Endodermal cell (in vitro differentiated cells): ENCODE measurements at places on chromosomes 1 and 21. TPM values are rescaled to one million over a fixed set of nuclear protein-coding genes. Genes with fewer than 3 reads are reported as not detected.

The SLAMF6 gene
- not detected in 2 replicates for total RNA-seq

The USP25 gene
- 34.3 and 34.9 TPM in 2 replicates for total RNA-seq

DNA sequence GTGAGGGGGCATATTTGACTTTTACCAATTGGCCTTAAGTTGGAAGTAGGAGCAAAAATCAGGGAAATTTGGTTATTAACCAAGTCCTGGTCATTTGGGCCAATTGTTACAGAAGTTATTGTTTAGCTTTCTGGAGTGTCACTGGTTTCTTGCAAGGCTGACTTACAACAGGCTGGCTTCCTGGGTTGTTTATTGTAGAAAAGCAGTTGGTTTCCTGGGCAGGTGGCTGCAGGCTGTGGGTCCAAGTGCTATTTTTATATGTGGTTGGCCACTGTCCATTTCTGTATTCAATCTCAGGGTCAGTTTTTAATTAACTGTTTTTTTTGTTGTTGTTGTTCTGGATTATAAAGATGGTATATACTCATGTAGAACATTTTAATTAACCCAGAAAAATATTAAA is 174.1 kb downstream of the KCNJ6 start:
- no peak overlapping the region for H3K4me3 ChIP-seq
- no peak for DNase-seq
- no peaks in the 10 kb centered on the region for H3K4me1 ChIP-seq
- H3K36me3 ChIP-seq = no peaks in the 10 kb centered on the region
- peaks cover 17% of the 10 kb centered on the region for H3K27me3 ChIP-seq
- H3K27ac ChIP-seq = no peak overlapping the region

DNA sequence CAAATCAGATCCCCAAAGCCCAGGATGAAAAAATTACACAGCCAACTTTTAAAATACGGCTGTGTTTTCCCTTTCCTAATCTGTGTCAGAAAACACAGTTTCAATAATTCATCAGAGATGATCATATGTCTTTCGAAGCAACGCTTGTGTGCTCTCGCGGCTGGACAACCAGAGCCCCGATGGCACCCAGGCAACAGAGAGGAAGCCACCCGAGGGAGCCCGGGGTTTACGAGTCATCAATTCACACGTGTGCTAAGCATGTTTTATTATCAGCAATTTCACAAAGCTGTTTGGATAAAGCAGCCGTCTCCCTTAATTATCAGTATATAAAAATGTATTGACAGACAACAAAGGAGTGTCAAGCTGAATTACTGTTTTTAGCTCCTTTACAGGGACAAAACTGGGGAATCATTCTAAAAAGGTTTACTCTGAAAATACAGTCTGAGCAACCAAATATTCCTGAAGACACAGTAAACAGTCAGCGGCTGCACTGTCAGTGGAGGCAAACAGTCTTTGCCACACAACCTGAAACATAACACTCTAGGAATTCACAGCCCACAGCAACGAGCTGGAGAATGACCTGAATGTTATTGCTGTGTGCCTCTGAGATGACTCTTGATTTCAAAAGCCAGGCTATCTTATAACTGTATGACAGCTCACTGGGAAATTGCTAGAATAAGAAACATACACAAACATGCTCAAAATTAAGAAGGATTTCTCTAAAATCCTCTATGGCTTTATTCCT is 201.0 kb downstream of the SIPA1L2 start:
- no peak overlapping the region for H3K4me3 ChIP-seq
- H3K27ac ChIP-seq = no peak overlapping the region
- DNase-seq = no peak
- H3K36me3 ChIP-seq = peaks cover 93% of the 10 kb centered on the region
- H3K4me1 ChIP-seq = no peaks in the 10 kb centered on the region

The S100A2 gene
- total RNA-seq = 2.8 to 3.9 TPM (median 3.1 TPM) in 3 replicates

GRCh38 chr1:80509965-80510522 is 1290.7 kb upstream of the ADGRL2 start:
- no peak overlapping the region for H3K4me3 ChIP-seq
- no peak overlapping the region for H3K27ac ChIP-seq
- no peaks in the 10 kb centered on the region for H3K4me1 ChIP-seq
- DNase-seq = peak; percentile 64

DNA sequence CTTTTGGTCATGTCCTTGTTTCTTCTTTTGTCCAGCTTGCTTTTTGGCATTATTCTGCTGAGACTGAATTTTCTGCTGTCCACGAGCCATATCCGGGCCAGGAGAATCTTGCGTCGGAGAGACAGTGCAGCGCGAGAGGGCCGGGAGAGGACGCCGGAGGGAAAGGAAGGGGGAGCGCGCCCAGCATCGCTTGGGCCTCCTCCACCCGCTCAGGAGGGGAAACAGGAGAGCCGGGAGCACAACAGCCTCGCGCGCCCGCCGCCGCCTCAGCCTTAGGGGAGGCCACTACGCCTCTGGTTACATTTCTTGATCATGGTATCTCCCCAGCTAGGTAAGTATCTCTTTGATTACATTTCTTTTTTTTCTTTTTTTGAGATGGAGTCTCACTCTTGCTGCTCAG is 7.4 kb upstream of the DEGS1 start:
- no peaks in the 10 kb centered on the region for H3K4me1 ChIP-seq
- no peak overlapping the region for H3K4me3 ChIP-seq
- H3K27ac ChIP-seq = no peak overlapping the region
- H3K36me3 ChIP-seq = no peaks in the 10 kb centered on the region
- peak; percentile 84 for DNase-seq
- H3K27me3 ChIP-seq = no peaks in the 10 kb centered on the region

DNA sequence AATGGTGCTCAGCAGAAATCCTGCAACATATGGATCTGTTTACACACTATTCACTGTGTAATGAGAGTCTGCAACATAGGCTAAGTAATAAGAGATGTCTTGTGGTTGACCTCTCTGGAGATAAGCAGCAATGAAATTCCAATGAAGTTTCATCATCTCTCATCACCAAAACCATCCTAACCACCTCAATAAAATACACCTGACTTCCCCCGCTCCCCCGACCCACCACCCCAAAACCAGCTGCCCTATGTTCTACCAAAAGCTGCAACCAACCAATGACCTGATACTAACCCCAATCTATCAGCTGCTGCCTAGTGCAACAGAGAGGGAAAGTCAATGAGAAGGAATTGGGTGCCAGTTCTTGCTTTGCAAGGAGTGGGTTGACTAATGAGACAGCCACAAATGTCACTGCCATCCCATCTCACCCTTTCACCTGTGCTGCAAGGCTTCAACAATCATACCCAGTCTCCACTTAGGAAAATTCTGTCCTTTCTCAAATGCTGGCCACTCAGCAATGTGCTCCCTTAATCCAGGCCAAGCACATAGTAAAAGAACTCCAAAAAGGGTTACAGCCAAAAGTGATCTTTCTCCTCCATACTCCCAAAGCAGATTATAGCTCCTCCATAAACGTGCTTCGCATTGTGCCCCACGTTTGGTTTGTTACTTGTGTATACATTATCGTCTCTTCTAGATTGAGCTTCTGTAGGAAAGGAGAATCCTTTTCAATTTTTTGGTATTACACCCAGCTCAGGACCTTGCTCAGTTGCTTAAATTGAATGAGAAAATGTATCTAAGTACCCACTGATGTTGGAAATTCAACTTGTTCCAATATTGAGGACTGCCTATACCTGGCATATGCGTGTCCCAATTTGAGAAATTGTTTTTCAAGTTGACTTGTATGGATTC is 29.0 kb downstream of the MRPL39 start:
- no peak overlapping the region for H3K4me3 ChIP-seq
- no peaks in the 10 kb centered on the region for H3K27me3 ChIP-seq
- H3K4me1 ChIP-seq = no peaks in the 10 kb centered on the region
- no peak for DNase-seq

The TRABD2B gene
- total RNA-seq = 19.0 and 28.0 TPM in 2 replicates

GRCh38 chr1:227603327-227603726 is 40.0 kb downstream of the ZNF678 start:
- H3K27ac ChIP-seq = no peak overlapping the region
- H3K36me3 ChIP-seq = peaks cover 6% of the 10 kb centered on the region
- no peaks in the 10 kb centered on the region for H3K27me3 ChIP-seq
- H3K4me3 ChIP-seq = no peak overlapping the region

- peaks cover 5% of the 10 kb centered on the region for H3K4me1 ChIP-seq
- no peaks in the 10 kb centered on the region for H3K27me3 ChIP-seq
- H3K4me3 ChIP-seq = no peak overlapping the region
- no peak overlapping the region for H3K27ac ChIP-seq
- no peak for DNase-seq
Observed at GRCh38 chr1:116288201-116288598, 84.8 kb upstream of the ATP1A1 start.

- no peak overlapping the region for H3K4me3 ChIP-seq
- H3K27me3 ChIP-seq = no peaks in the 10 kb centered on the region
- H3K27ac ChIP-seq = no peak overlapping the region
- DNase-seq = no peak
- no peaks in the 10 kb centered on the region for H3K36me3 ChIP-seq
- H3K4me1 ChIP-seq = peaks cover 6% of the 10 kb centered on the region
Observed at GRCh38 chr1:203462878-203463277, 12.7 kb upstream of the PRELP start.

DNA sequence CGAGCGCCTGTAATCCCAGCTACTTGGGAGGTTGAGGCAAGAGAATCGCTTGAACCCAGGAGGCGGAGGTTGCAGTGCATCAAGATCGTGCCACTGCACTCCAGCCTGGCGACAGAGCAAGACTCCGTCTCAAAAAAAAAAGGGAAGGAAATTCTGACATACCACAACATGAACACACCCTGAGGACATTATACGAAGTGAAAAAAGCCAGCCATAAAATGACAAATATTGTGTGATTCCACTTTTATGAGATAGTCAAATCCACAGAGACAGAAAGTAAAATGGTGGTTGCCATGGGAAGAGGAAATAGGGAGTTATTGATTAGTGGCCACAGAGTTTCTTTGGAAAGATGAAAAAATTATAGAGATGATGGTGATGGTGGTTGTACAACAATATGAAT is 41.7 kb downstream of the EVI5 start:
- H3K36me3 ChIP-seq = peaks cover 6% of the 10 kb centered on the region
- no peak for DNase-seq
- no peak overlapping the region for H3K27ac ChIP-seq
- H3K27me3 ChIP-seq = no peaks in the 10 kb centered on the region
- H3K4me1 ChIP-seq = no peaks in the 10 kb centered on the region

DNA sequence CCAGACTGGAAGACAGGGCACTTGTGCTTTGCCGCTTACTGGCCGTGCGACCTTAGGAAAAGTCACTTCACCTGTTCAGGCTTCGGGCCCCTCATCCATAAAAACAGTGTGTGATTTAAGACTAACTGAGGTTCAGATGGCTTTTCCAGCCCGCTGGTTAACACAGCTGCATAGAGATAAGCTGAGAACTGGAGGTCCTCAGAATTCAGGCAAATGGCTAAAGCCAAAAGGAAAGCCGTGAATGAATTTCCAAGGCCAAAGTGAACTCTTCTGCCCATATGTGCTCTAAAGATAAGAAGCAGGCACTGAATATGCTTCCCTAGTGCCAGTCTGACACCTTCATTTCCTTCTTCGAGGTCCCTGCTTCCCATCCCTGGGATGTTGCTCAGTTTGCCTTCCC is 23.5 kb upstream of the SARS1 start:
- H3K27ac ChIP-seq = no peak overlapping the region
- no peak for DNase-seq
- no peaks in the 10 kb centered on the region for H3K36me3 ChIP-seq
- no peaks in the 10 kb centered on the region for H3K27me3 ChIP-seq
- H3K4me1 ChIP-seq = no peaks in the 10 kb centered on the region

DNA sequence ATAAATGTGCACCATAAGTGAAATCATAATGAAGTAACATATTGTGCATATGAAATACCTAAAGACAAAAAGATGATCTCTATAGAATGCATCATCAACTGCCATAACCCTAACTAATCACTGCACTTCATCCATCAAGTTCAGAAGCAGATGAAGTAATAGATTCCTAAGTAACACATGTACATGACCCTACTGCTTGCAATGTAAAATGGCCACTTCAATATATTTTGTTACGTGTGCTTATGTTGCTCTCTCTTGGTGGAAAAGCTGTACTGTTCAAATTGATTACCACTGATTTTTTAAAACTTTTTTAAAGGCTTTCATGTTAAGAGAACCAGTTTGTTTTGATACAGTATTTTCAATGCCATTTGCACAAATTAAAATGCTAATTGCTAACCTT is 141.8 kb downstream of the TTLL7 start:
- H3K4me1 ChIP-seq = no peaks in the 10 kb centered on the region
- no peaks in the 10 kb centered on the region for H3K36me3 ChIP-seq
- H3K27ac ChIP-seq = no peak overlapping the region
- H3K4me3 ChIP-seq = no peak overlapping the region
- no peak for DNase-seq
- H3K27me3 ChIP-seq = no peaks in the 10 kb centered on the region

- H3K4me1 ChIP-seq = no peaks in the 10 kb centered on the region
- no peaks in the 10 kb centered on the region for H3K27me3 ChIP-seq
Observed at GRCh38 chr1:28983509-28984310, 69.3 kb downstream of the EPB41 start.

The FABP3 gene
- total RNA-seq = 3.0 and 3.5 TPM in 2 replicates

The PTGER3 gene
- total RNA-seq = 0.18 and 0.20 TPM in 2 replicates

- H3K27ac ChIP-seq = no peak overlapping the region
- H3K36me3 ChIP-seq = no peaks in the 10 kb centered on the region
- no peak for DNase-seq
- H3K27me3 ChIP-seq = peaks cover 20% of the 10 kb centered on the region
- no peak overlapping the region for H3K4me3 ChIP-seq
Observed at GRCh38 chr1:167460836-167461235, 57.5 kb downstream of the CD247 start.

The NPL gene
- total RNA-seq = 7.7 to 8.7 TPM (median 8.5 TPM) in 3 replicates

DNA sequence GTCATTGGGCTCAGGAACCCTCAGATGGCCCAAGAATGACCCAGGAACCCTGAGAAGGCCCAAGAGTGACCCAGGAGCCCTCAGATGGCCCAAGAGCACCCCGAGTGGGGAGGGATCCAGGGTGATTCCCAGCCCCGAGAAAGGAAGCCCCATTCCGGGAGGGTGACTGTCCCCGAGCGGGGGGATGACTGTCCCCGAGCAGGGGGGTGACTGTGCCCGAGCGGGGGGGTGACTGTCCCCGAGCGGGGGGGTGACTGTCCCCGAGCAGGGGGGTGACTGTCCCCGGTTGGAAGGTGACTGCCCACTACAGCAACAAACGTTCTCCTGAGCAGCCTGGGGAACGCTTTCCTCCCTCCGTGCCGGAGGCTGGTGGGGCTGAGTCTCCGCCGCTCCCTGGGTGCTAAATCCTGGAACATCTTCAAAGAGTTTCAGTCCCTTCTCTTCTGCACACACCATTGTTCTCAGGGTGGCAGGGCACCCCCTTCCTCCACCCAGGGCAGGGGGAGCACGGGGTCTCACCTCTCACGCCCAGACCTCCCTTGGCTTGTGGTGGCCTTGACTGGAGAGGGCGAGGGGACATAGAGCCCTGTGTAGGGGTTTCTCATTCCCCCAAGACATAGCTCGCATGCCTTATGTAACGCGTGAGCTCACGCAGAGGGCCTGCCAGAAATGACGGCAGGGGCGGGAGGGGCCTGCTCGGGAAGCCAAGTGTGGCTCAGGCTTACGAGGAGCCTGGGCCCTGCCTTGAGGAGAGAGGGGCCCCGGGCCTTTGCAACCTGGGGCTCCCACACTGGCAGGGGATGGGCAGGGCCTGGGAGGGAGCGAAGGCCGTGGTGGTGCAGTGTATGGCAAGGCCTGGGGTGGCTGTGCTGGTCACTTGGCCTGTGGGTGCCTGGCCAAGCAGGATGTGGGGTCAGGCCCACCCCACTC is 14.3 kb upstream of the SKI start:
- DNase-seq = peak; percentile 75
- H3K27ac ChIP-seq = peak overlapping the region; percentile 96
- no peak overlapping the region for H3K4me3 ChIP-seq
- peaks cover 10% of the 10 kb centered on the region for H3K4me1 ChIP-seq
- no peaks in the 10 kb centered on the region for H3K27me3 ChIP-seq

- peaks cover 7% of the 10 kb centered on the region for H3K27me3 ChIP-seq
- DNase-seq = no peak
- no peaks in the 10 kb centered on the region for H3K4me1 ChIP-seq
- no peaks in the 10 kb centered on the region for H3K36me3 ChIP-seq
- no peak overlapping the region for H3K27ac ChIP-seq
Observed at GRCh38 chr1:107315652-107316051, 174.8 kb downstream of the NTNG1 start.

The MAGI3 gene
- 27.1 to 29.7 TPM (median 29.2 TPM) in 3 replicates for total RNA-seq

The DENND4B gene
- total RNA-seq = 76.0 and 89.5 TPM in 2 replicates

The CCDC28B gene
- 11.1 to 16.4 TPM (median 12.6 TPM) in 3 replicates for total RNA-seq
